ENCODE measurements at places on chromosomes 1 and 21.

DNA sequence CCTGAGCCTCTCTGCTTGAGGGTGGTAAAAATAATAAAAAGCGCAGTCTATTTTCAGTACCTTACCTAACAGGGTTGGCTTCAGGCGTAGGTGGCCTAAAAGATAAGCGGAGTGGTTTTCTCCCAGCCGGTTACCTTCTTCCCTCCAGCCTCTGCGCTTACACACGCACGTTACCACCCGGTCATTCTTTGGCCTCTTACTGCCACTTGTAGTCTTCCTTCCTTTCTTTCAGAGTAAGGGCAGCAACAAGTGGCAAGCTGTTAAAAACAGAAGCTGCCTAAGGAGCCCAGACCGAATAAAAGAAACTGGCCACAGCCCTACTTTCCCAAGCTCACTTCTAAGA lies 35.4 kb downstream of the CLCA1 start:
- DNase-seq, result no peak

GRCh38 chr1:5012249-5012648 lies 357.8 kb downstream of the AJAP1 start:
- no peak for DNase-seq

DNA sequence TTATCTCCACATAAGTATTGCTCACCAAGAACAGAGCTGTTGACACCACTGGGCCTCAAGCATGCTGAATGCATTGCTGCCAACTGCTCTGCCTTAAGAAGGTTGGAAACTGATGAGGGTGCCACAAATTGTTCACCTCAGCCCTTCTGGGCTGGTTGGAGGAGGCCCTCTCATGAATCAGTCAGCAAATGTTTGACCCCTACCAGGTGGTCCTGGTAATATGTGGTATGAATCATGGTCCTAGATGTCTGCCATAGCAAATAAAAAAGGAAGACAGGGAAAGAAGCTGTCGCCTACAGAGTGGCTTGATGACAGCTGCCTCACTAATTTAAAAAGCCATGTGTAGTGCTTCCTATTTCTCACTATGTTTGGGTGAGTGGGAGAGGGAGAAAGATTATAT lies 12.2 kb downstream of the SPATA46 start:
- DNase-seq, result no peak

DNA sequence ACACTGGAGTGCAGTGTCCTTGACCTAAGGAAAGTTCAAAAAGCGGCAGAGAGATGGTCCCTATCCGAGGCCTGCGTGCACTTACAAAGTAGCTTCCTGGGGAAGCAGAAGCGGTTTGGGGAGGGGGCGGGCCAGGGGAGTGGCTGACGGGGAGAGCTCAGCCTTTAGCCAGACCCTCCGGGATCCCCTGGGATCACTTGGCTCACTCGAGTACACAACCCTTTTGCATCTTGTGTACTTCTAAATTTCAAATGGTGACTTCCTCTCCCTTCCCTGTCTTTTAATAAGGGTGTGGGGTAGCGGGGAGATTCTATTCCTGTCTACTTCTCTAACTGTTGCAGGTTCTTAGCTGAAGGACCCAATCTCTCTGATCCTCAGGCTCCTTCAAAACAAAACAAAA lies 18.1 kb upstream of the SNX27 start:
- no peak for DNase-seq

DNA sequence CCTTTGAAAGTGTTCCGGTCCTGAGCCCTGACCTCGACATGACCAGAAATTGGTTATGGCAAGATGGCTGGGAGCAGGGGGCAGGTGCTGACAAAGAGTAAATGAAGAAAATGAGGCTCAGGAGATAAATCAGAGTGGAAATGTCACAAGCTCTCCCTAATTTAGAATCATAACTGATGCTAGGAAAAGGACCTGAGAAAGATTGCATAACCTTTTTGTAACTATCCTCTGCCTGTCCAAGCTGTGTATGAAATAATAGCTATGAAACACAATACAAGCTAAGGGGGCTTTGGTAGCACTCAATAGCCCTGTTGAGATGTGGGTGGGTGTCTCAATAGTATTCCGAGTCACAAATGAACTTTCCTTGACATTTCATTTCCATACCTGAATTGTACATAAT lies 12.9 kb upstream of the NOS1AP start:
- no peak for DNase-seq

- no peak for DNase-seq
Measured at GRCh38 chr1:89044970-89045721, 19.9 kb downstream of the GBP1 start.

- DNase-seq, result no peak
Measured at GRCh38 chr1:72023063-72023930, 259.0 kb downstream of the NEGR1 start.

DNA sequence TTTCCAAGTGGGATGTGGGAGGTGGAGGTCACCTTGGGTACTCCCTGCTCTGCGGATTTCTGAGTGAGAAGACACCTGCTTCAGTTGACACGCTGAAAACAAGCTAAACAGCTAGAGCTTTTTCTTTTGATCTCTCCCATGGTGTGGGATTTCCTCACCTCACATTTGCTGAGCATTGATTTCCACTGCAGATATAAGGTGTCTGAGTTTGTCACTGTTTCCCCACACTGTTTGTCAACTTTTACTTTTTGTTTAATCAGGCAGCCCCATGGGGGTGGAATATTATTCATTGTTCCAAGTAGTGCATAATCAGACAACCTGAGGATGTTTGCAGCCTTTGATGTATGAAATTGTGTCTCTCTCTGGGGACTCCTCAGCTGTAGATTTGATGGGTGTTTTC lies 49.5 kb downstream of the FASLG start:
- DNase-seq, result no peak

DNA sequence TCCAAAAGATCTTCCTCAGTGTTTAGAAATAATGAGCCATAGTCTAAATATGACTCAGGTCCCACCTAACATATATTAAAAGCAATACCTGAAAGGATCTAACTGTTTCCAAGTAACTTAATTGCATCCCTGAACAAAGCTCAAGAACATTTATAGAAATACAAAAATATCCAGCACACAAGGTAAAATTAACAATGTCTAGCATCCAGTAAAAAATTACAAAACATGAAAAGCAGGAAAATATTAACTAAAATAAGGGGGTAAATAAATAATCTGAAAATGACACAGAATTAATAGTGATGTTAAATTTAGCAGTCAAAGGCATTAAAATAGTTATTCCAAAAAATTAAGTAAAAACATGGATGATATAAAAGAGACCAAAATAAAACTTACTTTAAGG lies 21.3 kb upstream of the VANGL1 start:
- DNase-seq, result no peak

- no peak for DNase-seq
Measured at GRCh38 chr1:42359466-42359865, 21.1 kb upstream of the RIMKLA start.

DNA sequence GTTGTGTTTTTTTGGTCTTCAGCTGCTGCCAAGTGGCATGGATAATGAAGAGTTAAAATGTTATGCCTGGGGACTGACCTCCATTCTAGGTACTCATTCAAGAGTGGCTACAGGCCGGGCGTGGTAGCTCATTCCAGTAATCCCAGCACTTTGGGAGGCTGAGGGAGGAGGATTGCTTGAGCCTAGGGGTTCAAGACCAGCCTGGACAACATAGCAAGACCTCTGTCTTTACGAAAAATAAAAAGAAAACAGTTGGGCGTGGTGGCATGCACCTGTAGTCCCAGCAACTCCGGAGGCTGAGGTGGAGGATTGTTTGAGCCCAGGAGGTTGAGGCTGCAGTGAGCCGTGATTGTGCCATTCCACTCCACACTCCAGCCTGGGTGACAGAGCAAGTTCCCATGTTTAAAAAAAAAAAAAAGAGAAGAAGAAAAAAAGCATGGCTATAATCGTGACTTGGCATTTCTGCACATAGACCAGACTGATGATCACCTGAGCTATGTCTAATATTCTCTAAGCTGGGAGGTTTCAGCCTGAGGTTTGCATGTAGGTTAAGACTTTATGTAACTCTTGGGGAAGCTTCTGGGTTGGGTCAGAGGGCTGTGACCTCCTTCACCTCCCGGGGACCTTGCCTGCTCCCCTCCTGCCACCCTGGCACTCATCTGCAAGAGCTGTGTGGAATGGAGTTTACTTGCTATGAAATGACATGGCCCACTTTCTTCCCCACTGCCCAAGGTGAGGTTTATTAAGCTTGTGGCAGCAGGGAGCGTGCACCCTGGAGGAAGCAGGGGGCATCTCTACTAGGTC lies 51.3 kb downstream of the DHRS3 start:
- DNase-seq, result no peak

Measured in AML-193 (cell line).